Upper lobe of left lung (tissue), 6 donors: ENCODE measurements at places on chromosomes 6 and 20. TPM values are rescaled to one million over a fixed set of nuclear protein-coding genes. Genes with fewer than 3 reads are reported as not detected.
A peak's percentile ranks its signal among the peaks of the same experiment; 100 is the strongest.

HUS1B gene
- total RNA-seq: 0.84 TPM

DCDC2 gene
- 7.1 TPM for total RNA-seq

MUCL3 gene
- 4.9 TPM for total RNA-seq

APOM gene
- total RNA-seq: 3.1 TPM

HDAC2 gene
- total RNA-seq: 125 TPM

DNA sequence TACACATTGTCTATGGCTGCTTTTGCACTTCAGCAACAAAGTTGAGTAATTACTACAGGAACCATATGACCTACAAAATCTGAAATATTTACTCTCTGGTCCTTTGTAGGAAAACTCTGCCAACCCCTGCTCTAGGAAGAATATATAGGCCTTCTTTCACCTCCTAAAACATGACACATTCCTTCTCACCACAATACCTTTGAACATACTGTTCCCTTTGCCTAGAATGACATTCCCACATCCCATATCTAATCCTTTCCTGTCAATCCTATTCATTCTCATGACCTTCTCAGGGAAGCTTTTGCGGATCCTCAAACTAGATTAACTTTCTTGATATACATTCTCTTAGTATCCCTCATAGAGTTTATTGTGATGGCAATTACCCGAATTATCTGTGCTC, 18.0 kb upstream of the NCOA6 start:
- H3K4me3 ChIP-seq: no peak overlapping the region
- H3K27me3 ChIP-seq: no peaks in the 10 kb centered on the region
- no peak overlapping the region for H3K27ac ChIP-seq
- DNase-seq: no peak
- H3K4me1 ChIP-seq: no peaks in the 10 kb centered on the region
- peaks cover 8% of the 10 kb centered on the region for H3K36me3 ChIP-seq

- no peak overlapping the region for H3K27ac ChIP-seq
- no peaks in the 10 kb centered on the region for H3K27me3 ChIP-seq
- peaks cover 3% of the 10 kb centered on the region for H3K4me1 ChIP-seq
Measured at GRCh38 chr20:4714818-4715217, 6.9 kb upstream of the PRND start.

DNA sequence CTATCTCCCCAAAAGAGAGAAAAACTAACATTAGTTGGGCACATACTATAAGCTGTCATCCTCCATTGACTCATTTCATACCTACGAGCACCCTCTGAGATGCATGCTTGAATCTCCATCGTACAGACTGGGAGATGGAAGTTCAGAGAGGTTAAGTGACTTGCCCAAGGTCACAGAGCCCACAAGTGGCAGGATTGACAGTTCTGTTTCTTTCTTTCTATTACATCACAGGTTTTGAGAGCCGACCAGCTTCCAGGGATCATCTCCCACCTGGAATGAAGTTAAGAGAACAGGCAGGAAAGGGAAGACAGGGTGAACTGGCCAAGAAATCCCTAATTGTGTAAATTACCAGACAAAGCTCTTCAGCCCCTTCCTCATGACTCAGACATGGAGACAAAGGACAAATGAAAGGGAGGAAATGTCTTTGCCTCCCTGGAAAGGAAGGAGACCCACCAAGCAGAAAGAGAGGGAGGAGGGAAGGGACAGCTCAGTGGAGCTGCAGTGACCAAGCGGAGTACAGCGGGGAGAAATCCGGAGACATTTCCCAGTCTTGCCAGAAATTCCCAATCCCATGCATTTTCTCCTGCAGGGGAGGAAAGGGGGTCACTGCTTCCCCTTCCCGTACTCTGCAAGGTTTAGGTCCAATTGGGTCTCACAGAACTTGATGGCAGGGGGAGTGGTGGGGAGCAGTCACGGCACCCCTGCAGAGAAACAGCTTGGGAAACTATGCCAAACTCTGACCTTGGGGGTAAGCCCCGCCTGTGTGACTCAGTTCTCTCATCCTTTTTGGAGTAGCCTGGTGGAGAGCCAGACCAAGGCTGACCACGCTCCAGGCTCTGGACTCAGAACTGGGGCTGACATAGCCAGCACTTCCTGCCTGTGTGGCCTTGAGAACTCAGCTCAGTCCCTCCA, 154.3 kb downstream of the ANKRD60 start:
- H3K27me3 ChIP-seq: no peaks in the 10 kb centered on the region
- H3K27ac ChIP-seq: no peak overlapping the region
- H3K4me3 ChIP-seq: no peak overlapping the region
- H3K4me1 ChIP-seq: peaks cover 3% of the 10 kb centered on the region
- no peaks in the 10 kb centered on the region for H3K36me3 ChIP-seq
- peak; percentile 16 for DNase-seq

DNA sequence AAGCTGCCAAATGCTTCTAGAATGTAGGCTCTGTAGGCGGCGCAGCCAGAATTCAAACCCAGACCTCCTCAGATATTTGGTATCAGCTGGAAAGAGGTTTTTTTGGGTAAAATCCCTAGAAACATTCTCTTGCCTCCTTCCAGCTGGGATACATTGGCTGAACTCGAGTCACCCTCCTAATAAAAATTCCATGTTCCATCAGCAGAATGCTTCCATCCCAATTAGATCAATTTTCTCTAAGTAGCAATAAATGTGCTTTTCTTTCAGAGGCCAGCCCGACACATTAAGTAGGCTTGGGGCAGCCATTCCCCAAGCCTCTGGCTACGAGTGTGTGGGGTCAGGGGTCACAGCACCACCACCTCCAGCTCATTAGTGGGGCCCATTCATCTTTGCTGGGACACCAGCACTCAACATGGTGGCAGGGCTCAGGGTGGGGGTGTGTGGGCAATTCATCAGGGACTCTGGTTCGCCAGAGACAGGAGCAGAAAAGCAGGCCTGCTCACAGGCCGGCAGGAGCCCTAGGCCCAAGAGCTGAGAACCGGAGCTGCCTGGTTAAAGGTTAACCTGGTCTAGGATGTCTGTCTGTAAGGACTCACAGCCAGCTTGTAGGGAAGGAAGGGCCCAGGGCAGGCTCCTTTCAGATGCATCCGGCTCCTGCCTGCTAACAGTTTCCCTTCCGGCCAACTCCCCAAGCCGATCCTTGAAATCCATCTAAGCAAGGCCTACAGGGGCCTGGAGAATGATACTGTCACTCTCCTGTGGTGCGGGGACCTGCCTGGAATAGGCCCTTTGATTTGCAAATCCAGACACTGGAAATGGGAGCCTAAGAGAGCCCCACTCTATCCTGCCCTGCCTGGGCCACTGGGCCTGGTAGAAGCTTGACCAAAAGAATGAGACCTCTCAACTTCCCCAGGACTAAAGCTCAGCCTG, 159.1 kb upstream of the TOP1 start:
- no peak overlapping the region for H3K27ac ChIP-seq
- peaks cover 14% of the 10 kb centered on the region for H3K4me1 ChIP-seq
- no peak overlapping the region for H3K4me3 ChIP-seq

DNA sequence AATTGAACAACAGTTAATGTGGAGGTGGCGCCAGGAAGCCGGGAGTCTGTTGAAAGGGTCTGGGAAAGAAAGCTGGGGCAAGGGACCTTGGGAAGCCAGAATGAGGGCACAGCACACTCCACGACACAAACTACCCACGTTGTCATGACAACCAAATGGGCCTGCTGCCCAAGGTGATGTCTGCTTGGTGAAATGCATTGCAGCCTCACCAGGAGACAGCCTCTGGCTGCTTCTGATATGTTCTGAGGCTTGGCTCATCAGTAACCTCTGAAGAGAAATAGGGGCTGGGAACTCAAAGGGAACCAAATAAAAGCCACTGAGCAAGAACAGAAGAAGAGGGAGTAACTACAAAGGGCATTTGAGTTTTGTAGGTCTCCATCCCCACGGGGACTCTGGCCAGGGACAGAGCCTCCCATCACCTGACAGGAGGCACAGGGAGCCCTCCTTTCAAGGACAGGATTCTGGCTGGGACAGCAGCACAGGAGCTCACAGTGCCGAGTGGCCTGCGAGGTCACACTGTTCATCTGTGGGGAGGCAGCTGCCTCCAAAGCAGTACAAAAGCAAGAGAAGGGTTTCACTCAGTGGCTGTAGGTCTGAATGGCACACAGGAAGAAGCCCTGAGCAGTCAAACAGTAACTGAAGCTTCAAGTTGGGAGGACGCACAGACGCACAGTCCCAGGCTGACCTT, 44.6 kb upstream of the KCNK16 start:
- H3K36me3 ChIP-seq: no peaks in the 10 kb centered on the region
- no peaks in the 10 kb centered on the region for H3K27me3 ChIP-seq
- no peak overlapping the region for H3K4me3 ChIP-seq
- DNase-seq: no peak
- no peak overlapping the region for H3K27ac ChIP-seq

- H3K27ac ChIP-seq: no peak overlapping the region
- no peak for DNase-seq
- no peaks in the 10 kb centered on the region for H3K4me1 ChIP-seq
- H3K36me3 ChIP-seq: no peaks in the 10 kb centered on the region
Measured at GRCh38 chr6:113978084-113978675, 7.2 kb upstream of the HDAC2 start.

- no peaks in the 10 kb centered on the region for H3K27me3 ChIP-seq
- no peak for DNase-seq
- H3K4me3 ChIP-seq: no peak overlapping the region
Measured at GRCh38 chr20:35007413-35007812, 51.7 kb downstream of the MYH7B start.

DNA sequence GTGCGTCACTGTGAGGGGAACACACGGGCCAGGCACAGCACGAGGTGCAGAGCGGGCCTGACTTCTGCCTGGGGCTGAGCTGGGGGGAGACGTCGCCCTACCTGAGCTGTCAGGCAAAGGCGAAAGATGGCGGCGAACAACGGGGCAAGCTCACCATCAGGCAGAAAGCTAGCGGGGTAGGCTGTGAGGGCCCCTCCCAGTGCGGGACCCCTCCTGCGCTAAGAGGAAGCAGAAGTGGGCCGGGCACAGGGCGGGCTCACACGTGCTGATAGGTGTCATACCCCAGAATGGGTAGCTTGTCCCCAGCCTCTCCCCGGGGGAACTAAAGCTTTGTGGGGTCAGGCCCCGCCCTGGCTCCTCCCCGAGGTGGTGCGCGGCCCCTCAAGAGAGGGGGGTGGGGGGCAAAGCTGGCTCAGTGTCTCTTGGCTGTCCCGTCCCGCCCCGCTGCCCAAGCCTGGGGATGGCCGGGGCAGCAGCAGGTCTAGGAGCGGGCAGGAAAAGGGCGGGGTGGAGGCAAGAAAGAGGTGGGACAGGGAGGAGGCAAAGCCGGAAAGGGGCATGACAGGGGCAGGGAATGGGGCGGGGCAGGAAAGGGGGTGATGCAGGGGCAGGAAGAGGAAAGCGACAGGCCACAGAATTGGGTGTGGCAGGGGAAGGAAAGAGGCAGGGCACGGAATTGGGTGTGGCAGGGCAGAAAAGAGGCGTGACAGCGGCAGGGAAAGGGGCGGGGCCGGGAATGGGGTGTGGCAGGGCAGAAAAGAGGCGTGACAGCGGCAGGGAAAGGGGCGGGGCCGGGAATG, 14.7 kb downstream of the UCKL1 start:
- peaks cover 75% of the 10 kb centered on the region for H3K36me3 ChIP-seq
- no peak overlapping the region for H3K4me3 ChIP-seq
- peak; percentile 72 for DNase-seq
- peaks cover 15% of the 10 kb centered on the region for H3K4me1 ChIP-seq
- H3K27me3 ChIP-seq: no peaks in the 10 kb centered on the region
